ENCODE measurements at places on chromosomes 4 and X. TPM values are rescaled to one million over a fixed set of nuclear protein-coding genes. Genes with fewer than 3 reads are reported as not detected.

CLNK gene
- total RNA-seq: not detected

ZNF711 gene
- total RNA-seq: 3.4 TPM

LNX1 gene
- 5.1 TPM for total RNA-seq

RAB40A gene
- total RNA-seq: 0.21 TPM

ADGRG4 gene
- total RNA-seq: not detected

UCHL1 gene
- total RNA-seq: 10.1 TPM

USP53 gene
- 48.8 TPM for total RNA-seq

CT45A1 gene
- not detected for total RNA-seq

AMBN gene
- not detected for total RNA-seq

DUX4 gene
- total RNA-seq: not detected

ADGRA3 gene
- 37.6 TPM for total RNA-seq

HSFX1 gene
- 0.93 TPM for total RNA-seq

RBM41 gene
- 18.8 TPM for total RNA-seq
